ENCODE measurements at places on chromosomes 16 and 17. TPM values are rescaled to one million over a fixed set of nuclear protein-coding genes. Genes with fewer than 3 reads are reported as not detected.
A peak's percentile ranks its signal among the peaks of the same experiment; 100 is the strongest.

Gene MARVELD3
- total RNA-seq = 0.08 TPM

Gene TPSG1
- total RNA-seq = not detected

Gene PRR11
- 22.9 TPM for total RNA-seq

Gene BEAN1
- total RNA-seq = 1.4 TPM

Gene LIMD2
- total RNA-seq = 18.6 TPM

Gene TBC1D3I
- not detected for total RNA-seq

GRCh38 chr17:1227917-1228780 is 42.1 kb upstream of the BHLHA9 start:
- DNase-seq = no peak

GRCh38 chr16:75236736-75237397 is 14.6 kb downstream of the BCAR1 start:
- no peak for DNase-seq

DNA sequence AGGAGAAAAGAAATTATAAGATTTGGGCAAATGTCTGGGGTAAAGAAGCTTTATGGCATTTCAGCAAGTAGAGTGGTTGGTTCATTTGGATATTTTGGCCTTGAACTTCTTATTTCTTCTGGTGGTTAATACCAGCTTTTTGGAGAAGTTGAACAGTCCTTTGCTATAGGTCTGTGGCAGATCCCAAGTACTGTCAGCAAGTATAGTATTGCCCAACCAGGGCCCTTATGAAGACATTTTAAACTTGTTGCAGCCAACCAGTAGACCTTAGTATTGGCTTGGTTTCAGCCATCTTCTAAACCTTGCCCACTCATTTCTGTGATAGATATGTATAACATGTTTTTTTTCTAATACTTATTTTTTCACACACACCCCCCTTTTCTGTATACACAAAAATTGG is 2.2 kb downstream of the SP2 start:
- no peak for DNase-seq

DNA sequence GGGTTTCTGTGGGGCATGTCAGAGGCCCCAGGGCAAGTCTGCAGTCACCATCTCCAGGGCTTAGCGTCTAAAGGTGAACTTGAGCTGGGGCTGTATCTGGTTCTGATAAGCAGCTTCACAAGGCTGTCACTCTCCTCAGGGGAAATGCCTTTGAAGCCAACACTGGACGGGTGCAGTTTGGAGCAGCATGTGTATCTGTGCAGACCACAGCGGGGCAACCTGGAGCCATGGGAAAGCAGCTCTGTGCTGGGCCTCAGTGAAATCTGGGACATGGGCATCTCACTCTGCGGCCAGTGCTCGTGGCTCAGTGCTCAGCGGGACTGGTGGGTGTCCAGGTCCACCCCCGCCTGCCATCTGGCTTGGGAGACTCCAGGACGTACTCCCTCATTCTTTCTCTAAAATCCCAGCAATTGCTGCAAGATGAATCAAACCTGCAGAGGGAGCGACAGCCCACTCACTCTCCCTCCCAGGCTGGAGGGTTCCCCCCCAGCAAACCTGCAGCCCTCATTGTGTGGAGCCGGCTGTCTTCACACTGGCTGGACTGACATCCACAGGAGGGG is 63.5 kb downstream of the PRMT7 start:
- DNase-seq = no peak

DNA sequence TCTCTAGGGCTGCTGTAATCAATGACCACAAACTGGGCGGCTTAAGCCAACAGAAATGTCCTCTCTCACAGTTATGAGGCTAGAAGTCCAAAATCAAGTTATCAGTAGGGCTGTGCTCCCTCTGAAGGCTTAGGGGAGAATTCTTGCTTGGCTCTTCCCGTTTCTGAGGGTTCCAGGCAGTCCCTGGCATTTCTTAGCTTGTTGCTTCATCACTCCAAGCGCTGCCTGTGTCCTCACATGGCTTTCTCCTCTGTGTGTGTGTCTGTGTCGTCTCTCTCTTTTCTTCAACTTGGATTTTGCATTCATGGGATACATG is 13.7 kb upstream of the CDC42EP4 start:
- no peak for DNase-seq

GRCh38 chr17:77598241-77598620 is 360.3 kb upstream of the TNRC6C start:
- DNase-seq = no peak

- no peak for DNase-seq
Observed at GRCh38 chr17:45170280-45170930, 8.7 kb downstream of the HEXIM2 start.

DNA sequence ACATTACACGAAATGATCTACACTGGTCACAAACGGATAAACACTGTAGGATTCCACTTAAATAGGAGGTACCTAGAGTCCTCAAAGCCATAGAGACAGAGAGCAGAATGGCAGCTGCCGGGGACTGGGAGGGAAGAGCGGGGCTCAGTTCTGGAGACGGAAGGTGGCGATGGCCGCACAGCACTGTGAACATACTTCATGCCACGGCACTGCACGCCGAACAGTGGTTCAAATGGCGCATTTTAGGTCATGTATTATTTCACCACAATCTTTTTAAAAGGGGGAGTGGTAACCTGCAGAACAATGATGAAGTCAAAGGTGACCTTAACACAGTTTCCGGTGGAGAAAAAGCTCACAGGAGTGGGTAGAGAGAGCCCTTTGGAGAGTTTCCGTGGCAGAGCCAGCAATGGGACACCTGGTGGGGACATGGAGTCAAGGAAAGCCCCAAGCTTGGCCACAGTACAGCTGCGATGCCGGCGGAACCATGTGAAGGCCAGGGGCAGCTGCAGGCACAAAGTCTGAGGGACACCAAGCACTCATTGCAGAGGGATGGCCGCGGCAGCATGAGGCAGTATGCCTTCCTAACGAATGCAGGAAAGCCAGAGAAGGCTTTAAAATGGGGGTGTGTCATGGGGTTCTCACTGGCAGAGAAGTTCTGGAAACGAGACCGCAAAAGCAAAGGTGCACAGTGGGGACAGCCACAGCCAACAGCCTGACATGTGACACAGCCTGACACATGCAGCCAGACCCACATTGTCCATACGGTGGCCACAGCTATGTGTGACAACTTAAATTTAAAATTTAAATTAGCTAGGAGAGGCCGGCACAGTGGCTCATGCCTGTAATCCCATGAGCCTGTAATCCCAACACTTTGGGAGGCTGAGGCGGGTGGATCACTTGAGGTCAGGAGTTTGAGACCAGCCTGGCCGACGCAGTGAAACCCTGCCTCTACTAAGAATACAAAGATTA is 7.3 kb downstream of the FLCN start:
- DNase-seq = no peak

DNA sequence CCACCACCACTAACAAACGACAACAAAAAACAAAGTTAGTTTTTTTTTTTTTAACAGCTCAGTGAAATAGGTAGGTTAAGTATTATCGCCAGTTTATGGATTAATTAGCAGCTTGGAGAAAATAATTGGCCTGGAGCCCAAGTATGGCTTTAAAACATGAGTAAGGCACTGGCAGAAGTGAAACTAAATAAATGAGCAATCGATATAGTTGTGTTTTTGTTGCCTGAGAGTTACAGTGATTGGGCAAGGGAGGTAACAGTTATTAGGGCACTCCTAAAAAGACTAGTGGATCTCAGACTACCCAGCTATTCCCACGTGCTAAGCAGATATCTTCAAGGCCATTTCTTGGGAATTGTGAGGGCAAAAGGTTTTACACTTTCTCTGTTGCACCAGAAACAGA is 2.4 kb downstream of the MLKL start:
- DNase-seq = no peak

DNA sequence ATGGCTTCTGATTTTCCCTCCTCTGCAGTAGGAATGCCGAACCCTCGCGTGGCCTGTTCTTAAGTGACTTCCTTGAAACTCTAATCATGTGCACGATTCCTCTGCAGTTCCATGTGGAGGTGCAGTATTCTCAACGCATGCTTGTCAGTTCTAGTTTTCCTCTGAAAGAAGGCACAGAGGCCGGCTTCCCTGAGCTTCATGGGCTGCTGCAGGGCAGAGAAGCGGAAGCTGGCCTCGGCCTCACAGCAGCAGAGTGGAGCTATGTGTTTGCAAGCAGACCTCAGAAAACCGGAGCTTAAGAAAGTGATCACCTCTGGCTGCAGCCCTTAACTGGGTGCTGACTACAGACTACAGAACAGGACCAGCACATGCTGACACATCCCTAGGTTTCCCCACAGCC is 500.7 kb downstream of the GRIN2A start:
- no peak for DNase-seq

DNA sequence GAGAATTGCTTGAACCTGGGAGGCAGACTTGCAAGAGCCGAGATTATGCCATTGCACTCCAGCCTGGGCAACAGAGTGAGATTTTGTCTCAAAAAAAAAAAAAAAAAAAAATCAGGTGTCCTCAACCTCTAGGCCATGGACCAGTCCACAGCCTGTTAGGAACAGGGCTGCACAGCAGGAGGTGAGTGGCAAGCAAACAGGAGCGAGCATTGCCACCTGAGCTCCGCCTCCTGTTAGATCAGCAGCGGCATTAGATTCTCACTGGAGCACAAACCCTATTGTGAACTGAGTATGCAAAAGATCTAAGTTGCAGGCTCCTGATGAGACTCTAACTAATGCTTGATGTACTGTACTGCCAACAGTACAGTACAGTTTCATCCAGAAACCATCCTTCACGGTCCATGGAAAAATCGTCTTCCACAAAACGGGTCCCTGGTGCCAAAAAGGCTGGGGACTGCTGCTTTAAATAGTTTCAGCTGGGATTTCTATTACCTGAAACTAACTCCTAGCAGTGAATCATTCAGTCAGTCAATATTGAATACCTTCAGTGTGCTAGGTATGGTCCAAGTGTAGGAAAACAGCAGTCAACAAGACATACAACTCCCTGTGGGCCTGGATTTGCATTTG is 56.3 kb upstream of the DHX40 start:
- no peak for DNase-seq

GRCh38 chr17:48025904-48026501 is 11.6 kb downstream of the COPZ2 start:
- DNase-seq = no peak

DNA sequence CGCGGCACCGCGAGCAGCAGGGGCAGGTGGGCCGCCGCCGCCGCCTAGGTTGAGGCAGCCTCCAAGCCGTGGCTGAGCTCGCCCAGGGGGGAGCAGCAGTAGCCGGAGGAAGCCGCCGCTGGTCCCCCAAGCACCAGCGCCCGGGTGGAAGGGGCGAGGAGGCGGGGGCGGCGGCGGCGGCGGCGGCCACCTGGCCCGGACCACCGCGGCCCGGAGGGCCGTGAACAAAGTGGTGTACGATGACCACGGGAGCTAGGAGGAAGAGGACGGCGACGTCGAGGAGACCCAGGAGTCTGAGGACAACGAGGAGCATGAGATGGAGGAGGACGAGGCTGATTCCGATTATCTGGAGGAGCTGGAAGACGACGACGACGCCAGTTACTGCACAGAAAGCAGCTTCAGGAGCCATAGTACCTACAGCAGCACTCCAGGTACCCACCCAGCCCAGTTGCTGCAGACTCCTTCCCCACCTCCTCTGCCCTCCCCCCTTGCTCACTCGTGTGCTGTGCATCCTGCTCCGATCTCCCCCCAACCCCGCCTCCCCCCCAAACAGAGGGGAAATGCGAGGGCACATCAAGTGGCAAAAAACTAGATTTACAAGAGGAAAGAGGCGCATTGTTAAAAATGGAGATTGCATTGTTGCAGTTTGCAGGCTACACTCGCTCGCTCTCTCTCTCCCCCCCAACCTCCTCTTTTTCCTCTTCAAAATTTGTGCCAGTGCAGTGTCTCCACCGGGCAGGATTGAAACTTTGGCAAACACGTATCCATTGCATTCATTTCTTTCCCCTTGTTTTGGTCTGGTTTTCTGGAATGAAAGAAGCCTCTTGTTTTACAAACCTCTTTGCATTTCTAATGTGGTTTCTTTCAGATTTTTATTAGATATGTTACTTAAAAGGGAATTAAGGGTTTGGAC is 41.8 kb upstream of the AMZ2 start:
- peak; percentile 48 for DNase-seq

- no peak for DNase-seq
Observed at GRCh38 chr16:58732545-58733247, 1.4 kb downstream of the GOT2 start.

- peak; percentile 53 for DNase-seq
Observed at GRCh38 chr17:48816774-48817590, at the start of gene TTLL6. Gene TTLL6 (minus strand): TSS chr17:48817229. CDS start chr17:48817072, 157 bp downstream.

DNA sequence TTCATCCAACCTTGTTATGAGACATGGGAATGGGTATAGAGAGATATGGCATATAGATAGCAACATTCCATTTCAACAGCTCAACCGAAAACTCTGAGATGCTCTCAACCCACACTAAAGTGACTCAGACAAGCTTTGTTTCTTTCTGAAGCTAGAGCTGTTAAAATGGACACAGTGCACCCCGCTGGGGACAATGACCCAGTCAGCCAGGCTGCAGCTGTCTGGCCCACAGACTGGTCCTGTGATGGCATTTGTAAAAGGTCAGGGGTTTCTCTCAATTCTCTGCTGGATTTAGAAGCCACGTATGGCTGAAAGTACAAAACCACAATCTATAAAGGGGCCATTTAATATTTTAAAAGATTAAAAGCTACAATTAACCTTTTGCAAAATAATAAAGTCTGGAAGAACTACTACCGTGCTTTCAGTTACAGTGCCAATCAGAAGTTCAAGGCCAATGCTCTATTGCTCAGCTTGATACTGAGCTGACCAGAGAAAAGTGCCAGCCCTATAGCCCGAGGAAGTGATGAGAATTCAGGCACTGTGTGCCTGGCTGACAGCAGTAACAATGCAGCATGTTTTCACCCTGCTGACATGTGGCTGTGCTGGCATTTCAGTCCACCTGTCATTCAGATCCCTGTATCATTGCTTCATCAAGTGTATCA is 60.2 kb downstream of the TEX2 start:
- peak; percentile 95 for DNase-seq

DNA sequence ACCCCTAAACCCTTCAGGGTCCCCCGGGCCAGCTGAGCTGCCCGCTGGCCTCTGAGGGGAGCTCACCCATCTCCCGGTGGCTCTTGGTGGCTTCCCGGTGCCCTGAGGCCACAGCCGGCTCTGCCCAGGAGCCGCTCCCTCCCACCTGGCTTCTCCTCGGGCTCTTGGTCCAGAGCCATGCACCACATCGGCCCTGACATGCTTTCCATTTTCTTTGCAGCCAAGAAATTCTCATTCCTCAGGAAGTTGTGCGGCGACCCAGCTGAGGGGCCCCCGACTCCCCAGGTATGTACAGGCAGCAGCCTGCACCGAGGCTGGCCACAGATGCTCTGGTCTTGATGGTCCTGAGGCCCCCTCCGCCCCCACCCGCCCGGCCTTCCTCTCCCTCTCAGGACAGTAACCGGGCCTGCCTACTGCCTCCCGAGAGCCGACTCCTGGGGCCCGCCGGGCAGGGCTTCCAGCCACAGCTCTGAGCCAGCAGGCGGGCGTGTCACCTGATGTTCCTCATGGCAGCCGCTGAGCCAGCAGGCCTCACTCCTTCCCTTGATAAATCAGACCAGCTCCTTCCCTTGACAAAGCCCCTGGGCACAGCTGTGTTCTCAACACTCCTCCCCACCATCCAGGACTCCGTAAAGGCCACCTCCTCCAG is 28.4 kb upstream of the ZFPM1 start:
- DNase-seq = peak; percentile 16
